DND-41 (cell line): ENCODE measurements at places on chromosomes 6 and 20.
A peak's percentile ranks its signal among the peaks of the same experiment; 100 is the strongest.

DNA sequence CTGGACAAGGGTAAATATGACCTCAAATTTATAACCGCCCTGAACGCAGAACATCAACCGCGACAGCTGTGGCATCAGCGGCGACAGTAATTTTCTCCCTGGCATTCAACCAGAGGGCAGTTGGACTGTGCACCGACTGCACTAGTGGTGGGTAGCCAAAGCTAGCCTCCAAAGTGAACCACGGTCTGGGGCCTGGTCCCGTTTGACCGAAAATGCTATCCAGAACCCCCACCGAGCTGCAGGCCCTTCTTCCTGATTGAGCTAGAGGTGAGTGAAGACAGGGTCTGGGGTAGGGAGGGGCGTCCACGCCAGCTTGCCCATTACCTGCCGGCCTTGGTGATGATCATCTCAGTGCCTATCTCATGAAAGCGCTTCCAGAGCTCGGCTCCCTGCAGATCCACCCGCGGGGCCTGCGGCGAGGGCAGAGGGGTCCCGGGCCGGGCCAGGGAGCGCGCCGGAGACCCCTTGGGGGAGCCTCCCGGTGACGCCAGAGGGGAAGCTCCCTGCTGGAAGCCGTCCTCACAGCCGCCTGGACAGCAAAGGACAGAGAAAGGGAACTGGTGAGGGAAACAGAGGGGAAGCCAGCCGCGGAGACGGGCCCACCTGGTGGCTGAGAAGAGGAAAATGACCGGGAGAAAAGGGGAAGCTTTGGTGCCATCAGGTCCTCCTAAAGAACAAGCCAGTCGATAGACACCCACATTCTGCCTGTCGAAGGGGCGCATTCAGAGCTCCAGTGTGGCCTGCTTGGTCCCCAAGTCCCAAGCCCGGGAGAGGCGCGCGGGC, 2.0 kb downstream of the TBX18 start:
- no peak for DNase-seq

- no peak for DNase-seq
Observed at GRCh38 chr6:99338188-99338587, 11.3 kb downstream of the FAXC start.

- DNase-seq, result no peak
Observed at GRCh38 chr20:10539818-10540553, 104.9 kb downstream of the SLX4IP start.

DNA sequence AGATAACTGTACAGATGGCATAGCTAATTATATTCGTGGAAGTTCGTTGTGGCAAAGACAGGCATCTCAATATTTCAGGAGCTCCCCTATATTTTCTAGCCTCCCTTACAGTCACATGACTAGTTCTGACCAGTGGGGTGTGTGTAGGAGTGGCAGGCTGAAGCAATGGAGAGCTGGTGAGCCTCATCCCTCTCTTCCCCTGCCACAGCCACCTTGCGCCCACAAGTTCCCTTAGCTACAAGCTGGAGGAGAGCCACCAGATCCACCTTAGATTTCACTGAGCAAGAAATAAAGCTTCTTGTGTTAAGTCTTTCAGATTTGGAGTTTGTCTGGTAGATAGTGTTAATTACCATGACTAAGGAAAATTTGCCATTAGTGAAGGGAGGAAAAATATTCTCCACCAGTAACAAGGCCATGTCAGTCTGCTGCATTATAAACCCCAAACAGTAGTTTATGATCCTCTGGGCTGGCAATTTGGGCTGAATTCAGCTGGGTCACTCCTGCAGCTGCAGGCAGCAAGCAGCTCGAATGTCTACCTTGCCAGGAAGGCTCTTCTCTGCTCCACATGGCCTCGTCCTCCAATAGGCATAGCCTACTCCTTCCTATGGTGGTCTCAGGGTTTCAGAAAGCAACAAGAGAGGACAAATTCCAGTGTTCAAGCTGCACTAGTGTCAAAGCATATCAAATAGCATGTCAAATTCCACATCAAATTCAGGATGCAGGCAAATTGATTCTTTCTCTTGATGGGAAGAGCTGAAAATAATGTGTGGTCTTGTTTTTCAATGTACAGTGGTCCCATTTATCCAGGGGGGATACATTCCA, 7.4 kb upstream of the RBCK1 start:
- peak; percentile 55 for DNase-seq

GRCh38 chr6:29720863-29721262, 2.4 kb upstream of the HLA-F start:
- DNase-seq, result no peak

DNA sequence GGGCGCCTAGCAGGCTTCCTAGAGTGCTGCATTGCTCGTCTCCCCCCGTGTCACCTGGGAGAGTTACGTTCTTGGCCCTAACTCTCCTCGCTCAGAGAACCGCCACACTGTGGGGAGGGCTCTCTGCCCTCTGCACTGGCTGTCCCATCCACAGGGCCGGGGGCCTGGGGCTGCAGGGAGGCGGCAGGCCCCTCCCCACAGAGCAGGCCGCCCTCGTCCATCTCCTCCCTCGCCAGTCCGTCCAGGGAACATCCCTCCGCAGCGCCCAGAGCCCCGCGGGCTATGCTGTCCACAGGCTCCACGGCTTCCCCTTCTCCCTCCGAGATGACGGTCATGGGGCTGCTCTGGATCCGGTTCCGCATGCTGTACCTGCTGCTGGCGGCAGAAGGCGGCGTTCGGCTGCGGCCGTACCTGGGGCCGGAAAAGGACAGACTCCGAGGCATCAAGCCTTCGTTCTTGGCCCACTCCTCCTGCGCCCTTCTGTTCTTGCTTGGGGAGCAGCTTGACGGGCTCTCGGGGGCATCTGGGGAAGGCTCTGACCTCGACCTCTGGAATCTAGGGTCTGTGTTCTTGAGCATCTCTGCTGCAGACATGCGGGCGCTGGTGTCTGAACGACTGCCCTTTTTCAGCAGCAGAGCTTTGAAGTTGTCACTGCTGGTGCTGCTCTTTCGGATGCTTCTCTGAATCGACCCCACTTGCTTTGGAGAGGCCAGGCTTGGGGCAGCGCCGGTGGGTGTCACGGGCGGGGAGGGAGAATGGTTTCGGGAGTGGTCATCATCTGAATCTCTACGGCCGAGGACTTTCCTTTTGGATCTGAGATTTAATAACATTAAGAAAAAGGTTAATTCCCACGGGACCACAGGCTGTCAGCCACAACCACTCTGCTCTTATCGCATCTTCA, 20.2 kb downstream of the HEBP2 start:
- DNase-seq, result no peak

DNA sequence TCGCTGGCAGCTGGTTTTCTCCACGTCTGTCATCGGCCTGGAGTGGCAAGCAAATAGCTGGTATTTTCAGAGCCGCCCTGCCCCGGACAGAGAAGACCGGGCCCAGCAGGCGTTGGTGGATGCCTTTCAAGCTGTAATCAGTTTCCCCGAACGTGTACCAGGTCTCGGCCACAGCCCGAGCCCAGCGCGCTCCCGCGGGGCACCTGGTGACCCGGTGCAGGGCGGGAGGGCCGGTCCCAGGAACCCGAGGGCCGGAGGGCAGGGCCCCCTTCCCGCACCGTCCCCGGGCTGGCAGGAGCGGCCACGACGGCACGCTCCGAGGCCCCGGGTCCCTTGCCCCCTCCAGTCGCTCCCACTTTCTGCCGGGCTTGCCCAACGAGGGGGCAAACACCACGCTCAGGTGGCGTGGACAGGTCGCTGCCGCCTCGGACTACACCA, 348 bp upstream of the PYGB start:
- no peak for DNase-seq

DNA sequence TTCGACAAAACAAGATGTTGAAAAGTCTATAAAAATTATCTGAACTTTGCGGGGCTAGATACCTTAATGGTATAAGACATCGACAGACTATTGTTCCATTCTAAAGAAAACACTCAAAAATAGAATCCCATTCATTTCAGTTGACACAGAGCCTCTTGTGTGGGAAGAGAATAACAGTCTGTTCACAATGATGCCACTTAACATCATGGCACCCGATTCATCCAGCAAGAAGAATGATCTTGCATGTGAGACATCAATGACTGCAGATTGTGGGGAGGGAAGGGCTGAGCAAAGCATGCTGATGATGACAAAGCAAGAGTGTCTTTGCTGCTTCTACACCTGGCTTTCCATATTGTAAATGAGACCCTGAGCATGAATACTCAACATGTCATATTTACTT, 49.7 kb upstream of the ARMH2 start:
- DNase-seq, result no peak

GRCh38 chr6:120122401-120122800, 772.8 kb upstream of the MAN1A1 start:
- DNase-seq, result no peak

DNA sequence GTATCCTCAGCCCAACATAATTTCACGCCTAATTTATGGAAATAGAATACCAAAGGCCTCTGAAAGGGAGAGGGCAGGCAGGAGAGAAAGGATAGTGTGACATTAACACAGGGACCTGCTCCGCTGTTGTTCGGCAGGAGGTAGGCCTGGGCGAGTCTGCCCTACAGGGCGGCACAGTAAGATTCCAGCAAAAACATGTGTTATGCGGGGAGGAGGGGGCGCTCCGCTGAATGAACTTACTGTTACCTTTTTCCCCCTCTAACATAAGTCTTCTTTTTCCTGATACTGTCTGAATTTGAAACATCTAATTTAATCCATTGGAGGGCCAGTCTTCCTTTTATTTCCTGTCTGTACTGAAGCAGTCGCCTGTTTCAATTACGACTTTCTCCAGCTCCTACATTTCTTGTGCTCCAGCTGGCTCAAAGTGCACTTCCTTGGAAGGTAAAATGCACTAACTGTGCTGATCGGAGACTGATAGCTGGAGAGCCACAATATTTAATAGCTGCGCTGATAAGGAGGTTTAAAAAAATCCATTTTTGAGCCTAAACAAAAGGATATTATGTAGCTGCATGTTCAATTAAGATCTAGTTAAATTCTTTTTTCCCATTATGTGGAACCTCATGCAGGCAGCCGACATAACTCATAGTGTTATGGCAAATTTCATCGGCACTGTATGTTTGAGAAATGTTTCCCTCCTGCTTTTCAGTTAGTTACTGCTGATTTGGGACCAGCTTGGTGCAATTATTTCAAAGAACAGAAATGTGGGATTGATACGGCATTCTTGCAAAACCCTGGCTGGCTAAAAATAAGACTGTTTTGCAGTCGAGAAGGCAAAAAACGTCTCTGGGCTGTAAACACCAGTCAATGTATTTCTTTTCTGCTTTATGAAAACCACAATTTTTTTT, 193.0 kb downstream of the FOXC1 start:
- DNase-seq, result no peak

GRCh38 chr20:24692446-24693200, 223.2 kb downstream of the SYNDIG1 start:
- peak; percentile 1 for DNase-seq

GRCh38 chr6:12585497-12585958, 131.0 kb upstream of the PHACTR1 start:
- no peak for DNase-seq

GRCh38 chr6:156652231-156652750, 124.9 kb upstream of the ARID1B start:
- no peak for DNase-seq

GRCh38 chr6:42264852-42265390, 47.3 kb upstream of the MRPS10 start:
- DNase-seq, result no peak

DNA sequence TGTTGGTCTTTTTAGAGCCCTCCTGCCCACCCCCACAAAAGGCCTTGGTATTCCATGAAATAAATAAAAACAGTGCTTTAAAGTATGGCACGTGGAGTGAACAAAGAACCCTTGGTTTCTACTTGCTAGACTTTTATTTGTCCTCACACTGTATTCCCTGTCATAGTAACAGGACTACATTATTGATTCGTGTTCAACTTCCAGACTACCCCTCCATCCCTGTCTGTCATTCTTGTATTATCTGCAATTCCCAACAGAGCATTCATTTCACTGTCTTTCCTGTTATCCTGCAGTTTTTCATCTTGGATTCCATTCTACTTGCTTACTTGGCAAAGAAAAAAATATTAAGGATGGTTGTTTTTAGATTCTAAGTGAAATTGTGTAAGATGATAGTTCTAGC, 307.4 kb upstream of the CNR1 start:
- no peak for DNase-seq
